ENCODE measurements at places on chromosomes 16 and 17. TPM values are rescaled to one million over a fixed set of nuclear protein-coding genes. Genes with fewer than 3 reads are reported as not detected.

TRPV3 gene
- 1.2 TPM for total RNA-seq

MYH2 gene
- 42.5 TPM for total RNA-seq

CRYM gene
- total RNA-seq = 0.13 TPM

IRX5 gene
- total RNA-seq = 0.35 TPM

GRAPL gene
- 1.1 TPM for total RNA-seq

HSPB9 gene
- total RNA-seq = 0.13 TPM

CXCL16 gene
- total RNA-seq = 1.7 TPM

OR1A1 gene
- not detected for total RNA-seq

KCNH4 gene
- not detected for total RNA-seq

G6PC3 gene
- 16.1 TPM for total RNA-seq

CHD9 gene
- total RNA-seq = 94.8 TPM

VAT1L gene
- total RNA-seq = 1.9 TPM

DNA sequence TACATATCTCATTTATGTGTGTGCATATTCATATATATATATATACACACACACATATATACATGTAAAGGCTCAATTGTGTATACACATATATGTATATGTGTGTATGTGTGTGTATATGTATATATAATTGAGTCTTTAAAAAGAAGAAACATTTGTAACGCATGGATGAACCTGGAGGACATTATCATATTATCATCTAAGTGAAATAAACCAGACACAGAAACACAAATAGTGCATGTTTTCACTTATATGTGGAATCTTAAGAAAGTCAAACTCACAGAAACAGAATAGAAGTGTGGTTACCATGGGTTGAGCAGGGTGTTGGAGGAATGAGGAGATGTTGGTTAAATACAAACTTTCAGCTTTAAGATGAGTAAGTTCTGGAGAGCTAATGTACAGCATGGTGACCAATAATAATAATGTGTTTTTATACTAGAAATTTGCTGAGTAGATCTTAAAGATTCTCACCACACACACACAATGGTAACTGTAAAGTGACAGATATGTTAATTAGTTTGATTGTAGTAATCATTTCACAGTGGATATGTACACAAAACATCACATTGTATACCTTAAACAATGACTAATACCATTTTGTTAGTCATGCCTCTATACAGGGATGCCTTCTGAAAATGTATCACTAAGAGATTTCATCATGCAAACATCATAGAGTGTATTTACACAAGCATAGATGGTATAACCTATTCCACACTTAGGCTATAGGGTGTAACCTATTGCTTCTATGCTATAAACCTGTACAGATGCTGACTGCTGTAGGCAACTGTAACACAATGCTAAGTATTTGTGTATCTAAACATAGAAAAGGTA, 132.6 kb upstream of the CACNG5 start:
- no peak overlapping the region for H3K27ac ChIP-seq
- H3K4me3 ChIP-seq = no peak overlapping the region
- no peaks in the 10 kb centered on the region for H3K4me1 ChIP-seq
- peaks cover 2% of the 10 kb centered on the region for H3K27me3 ChIP-seq
- no peak for DNase-seq

GRCh38 chr16:64478252-64478906, 643.5 kb downstream of the CDH11 start:
- DNase-seq = peak; percentile 59
- H3K4me1 ChIP-seq = peaks cover 2% of the 10 kb centered on the region
- no peak overlapping the region for H3K27ac ChIP-seq
- no peak overlapping the region for H3K4me3 ChIP-seq

DNA sequence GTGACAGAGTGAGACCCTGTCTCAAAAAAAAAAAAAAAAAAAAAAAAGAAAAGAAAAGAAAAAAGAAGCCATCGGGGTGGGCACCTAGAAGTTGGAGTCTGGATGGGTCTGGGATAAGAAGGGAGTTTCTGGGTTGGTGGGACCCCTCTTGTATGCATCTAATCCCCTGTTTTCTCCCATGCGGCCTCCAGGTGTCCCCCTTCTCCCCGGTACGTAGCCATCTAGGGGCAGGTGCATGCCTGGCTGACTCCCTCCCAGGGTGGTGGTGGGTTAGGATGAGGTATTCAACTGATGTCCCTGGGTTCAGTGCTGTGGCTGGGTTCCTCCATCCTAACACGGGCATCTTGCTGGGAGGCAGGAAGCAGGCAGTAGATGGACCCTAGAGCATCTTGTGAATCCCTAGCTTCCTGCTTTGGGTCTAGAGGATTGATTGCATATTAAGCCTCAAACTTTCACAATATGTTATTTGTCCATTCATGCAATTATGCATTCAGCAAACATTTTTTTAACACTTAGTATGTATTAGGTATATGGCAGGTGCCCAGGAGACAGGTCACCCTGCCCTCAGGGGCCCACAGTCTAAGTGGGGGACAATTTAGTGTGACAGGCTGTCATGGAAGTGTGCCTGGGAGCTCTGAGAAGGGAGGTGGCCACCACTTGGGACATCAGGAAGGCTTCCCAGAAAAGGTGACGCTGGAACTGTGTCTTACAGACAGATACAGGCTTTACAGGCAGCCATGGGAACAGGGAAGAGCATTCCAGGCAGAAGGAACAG, 13.1 kb downstream of the FMNL1 start:
- no peak overlapping the region for H3K27ac ChIP-seq
- H3K4me3 ChIP-seq = no peak overlapping the region
- peaks cover 22% of the 10 kb centered on the region for H3K4me1 ChIP-seq
- no peaks in the 10 kb centered on the region for H3K36me3 ChIP-seq

GRCh38 chr16:73232555-73233328, 184.8 kb upstream of the ZFHX3 start:
- peaks cover 23% of the 10 kb centered on the region for H3K4me1 ChIP-seq
- H3K27me3 ChIP-seq = peaks cover 6% of the 10 kb centered on the region
- peak overlapping the region; percentile 9 for H3K4me3 ChIP-seq
- no peaks in the 10 kb centered on the region for H3K36me3 ChIP-seq
- peak; percentile 90 for DNase-seq

DNA sequence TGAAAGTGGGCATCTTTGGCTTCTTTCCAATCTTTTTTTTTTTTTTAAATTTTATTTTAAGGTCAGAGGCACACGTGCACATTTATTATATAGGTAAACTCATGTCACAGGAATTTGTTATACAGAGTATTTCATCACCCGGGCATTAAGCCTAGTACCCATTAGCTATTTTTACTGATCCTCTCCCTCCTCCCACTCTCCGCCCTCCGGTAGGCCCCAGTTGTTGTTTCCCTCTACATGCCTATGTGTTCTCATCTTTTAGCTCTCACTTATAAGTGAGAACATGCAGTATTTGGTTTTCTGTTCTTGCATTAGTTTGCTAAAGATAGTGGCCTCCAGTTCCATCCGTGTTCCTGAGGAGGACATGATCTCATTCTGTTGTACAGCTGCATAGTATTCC, 108.5 kb downstream of the CYB561 start:
- H3K4me3 ChIP-seq = no peak overlapping the region
- H3K27ac ChIP-seq = no peak overlapping the region
- H3K4me1 ChIP-seq = no peaks in the 10 kb centered on the region
- H3K27me3 ChIP-seq = no peaks in the 10 kb centered on the region
- no peak for DNase-seq

GRCh38 chr16:50315346-50315997, 49.1 kb downstream of the ADCY7 start:
- no peak for DNase-seq
- H3K4me1 ChIP-seq = no peaks in the 10 kb centered on the region
- no peak overlapping the region for H3K27ac ChIP-seq
- no peaks in the 10 kb centered on the region for H3K27me3 ChIP-seq

DNA sequence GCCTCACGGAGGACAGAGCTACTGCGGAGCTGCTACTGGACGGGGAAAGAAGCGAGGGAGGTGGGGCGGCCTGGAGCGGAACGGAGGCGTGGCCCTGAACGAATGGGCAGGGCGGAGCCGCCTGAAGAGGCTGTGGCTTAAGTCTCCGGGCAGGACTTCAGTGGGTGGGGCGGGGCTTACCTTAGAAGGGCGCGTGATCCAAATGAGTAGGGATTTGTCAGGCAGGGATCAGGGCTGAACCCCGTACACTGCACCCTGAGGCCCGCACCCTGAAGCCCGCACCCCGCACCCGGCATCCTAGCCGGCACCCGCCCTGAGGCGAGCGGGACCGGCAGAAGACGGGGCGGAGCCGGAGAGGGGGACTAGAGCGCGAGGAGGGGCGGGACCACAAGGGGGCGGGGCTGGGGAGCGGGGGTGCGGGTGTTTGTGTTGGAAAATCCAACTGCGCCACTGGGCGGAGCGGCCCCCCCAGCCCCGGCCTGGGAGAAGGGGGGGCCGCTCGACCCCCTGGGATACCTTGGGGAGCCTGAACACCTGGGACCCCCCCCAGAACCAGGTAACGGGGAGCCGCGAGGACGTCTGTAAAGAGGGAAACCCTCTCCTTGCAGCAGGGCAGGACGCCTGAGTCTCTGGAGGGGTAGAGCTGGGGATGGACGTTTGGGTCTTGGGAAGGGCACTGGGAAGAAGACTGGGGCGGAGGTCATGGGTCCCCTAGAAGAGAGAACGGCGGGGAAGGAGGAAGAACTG, at the start of gene KDM6B:
TSS of gene KDM6B (plus strand) at position 423 of the 747 bp plus-strand sequence. CDS start 11,338 bp downstream, outside the sequence.
- peaks cover 53% of the 10 kb centered on the region for H3K4me1 ChIP-seq
- H3K27ac ChIP-seq = peak within 1 kb of the TSS; percentile 99
- no peaks in the 10 kb centered on the region for H3K36me3 ChIP-seq
- peak within 1 kb of the TSS; percentile 83 for H3K4me3 ChIP-seq
- peaks cover 6% of the 10 kb centered on the region for H3K27me3 ChIP-seq

- H3K27me3 ChIP-seq = no peaks in the 10 kb centered on the region
- H3K36me3 ChIP-seq = no peaks in the 10 kb centered on the region
- DNase-seq = peak; percentile 18
- no peak overlapping the region for H3K4me3 ChIP-seq
- no peak overlapping the region for H3K27ac ChIP-seq
- no peaks in the 10 kb centered on the region for H3K4me1 ChIP-seq
Measured at GRCh38 chr17:61007980-61008379, 330.3 kb downstream of the BCAS3 start.

DNA sequence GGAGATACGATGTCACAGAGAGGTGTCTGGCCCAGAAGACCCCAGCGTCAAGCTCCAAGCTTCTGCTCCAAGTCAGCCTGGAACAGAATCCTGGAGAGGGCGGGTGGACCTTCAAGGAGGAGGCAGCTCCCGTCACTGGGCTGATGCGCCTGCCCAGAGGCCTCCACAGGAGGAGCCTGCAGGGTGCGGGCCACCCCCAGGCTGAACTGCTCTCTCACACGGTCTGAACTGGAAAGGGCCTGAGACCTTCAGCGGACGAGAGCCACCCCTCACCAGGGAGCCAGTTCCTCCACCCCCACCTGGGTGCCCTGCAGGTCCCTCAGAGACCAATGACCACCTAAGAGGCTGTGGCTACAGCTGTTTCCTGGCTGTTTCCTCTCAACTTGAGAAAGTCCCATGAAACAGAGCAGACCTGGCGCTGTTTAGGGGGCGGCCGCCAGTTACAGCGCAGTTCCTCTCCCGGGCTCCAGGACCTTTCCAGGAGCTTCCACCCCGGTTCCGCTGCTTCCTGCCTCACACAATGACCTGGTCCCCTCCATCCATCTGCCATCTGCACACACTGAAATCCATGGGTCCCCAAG, 36.0 kb upstream of the KLHDC4 start:
- H3K27me3 ChIP-seq = peaks cover 3% of the 10 kb centered on the region
- no peak for DNase-seq
- H3K27ac ChIP-seq = no peak overlapping the region
- H3K36me3 ChIP-seq = no peaks in the 10 kb centered on the region
- no peak overlapping the region for H3K4me3 ChIP-seq

- H3K27me3 ChIP-seq = peaks cover 18% of the 10 kb centered on the region
- no peak overlapping the region for H3K4me3 ChIP-seq
- no peaks in the 10 kb centered on the region for H3K4me1 ChIP-seq
Measured at GRCh38 chr16:86844695-86845094, 266.3 kb downstream of the FOXL1 start.

DNA sequence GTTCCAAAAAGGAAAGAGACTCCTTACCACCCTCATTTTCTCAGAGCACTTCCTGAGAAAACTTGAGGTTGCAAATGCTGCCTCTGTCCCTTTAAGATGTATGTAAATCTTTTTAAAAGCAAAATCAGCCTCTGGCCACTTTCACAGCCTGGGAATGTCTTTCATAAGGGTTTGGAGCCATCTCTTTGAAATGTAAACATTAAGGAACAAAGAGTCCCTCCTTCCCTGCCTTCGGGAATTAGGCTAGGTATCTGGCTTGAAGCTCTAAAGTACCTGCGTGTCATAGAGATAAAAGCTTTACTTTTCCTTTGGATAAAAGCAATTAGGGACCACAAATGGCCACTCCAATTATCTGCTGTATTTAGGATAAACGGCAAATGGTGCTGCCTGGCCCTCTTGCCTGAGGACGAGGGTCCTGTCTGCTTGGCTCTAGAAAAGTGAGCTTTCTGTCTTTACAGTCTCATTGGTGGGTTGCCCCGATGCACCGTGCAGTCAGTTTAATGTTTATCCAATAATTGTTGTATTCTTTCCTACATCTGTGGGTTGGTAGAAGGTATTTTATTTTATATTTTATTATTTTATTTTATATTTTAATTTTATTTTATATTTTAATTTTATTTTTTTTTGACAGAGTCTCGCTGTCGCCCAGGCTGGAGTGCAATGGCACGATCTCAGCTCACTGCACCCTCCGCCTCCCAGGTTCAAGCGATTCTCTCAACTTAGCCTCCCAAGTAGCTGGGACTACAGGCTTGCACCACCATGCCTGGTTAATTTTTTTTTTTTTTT, 23.9 kb downstream of the NLRC3 start:
- H3K27me3 ChIP-seq = no peaks in the 10 kb centered on the region
- H3K36me3 ChIP-seq = no peaks in the 10 kb centered on the region
- H3K4me3 ChIP-seq = no peak overlapping the region
- no peak overlapping the region for H3K27ac ChIP-seq

DNA sequence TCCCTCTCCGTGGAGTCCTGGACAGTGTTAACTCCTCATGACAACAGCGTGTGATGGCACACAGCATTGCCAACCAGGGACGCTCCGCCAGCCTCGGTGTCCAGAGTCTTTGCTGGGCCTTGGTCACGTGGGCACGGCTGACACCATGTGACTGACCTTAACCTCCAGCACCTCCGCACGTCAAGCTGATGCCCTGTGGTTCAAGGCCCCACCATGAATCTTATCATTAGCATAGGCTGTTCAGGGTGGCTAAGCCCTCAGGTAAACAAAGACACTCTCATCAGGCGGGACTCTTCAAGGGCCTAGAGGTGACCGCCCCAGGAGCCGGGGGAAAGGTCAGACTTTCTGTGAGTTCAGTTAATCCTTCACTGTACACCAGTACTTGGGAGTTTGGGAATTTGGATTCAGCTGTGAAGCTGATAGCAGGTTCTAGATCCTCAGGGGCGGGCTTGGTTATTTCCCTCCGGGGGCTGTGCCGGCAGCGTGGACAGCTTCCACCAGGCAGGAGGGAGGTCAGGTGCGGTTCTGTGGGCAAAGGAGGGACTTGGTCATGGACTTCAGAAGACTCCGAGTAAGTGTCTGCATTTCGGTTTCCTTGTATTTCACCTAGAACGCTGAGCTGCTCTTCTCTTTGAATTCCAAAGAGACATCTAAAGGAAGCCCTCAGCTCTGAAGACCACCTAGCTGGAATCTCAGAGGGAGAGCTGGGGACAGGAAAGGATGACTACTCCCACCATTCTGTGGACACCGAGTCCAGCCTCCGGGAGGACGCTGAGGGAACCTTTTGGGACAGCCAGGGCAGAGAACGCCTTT, 195.5 kb upstream of the CIBAR2 start:
- no peaks in the 10 kb centered on the region for H3K27me3 ChIP-seq
- H3K36me3 ChIP-seq = no peaks in the 10 kb centered on the region
- no peak overlapping the region for H3K4me3 ChIP-seq

GRCh38 chr16:10558746-10559641, 21.4 kb downstream of the EMP2 start:
- H3K27ac ChIP-seq = peak overlapping the region; percentile 91
- H3K36me3 ChIP-seq = peaks cover 8% of the 10 kb centered on the region
- peak; percentile 82 for DNase-seq
- H3K27me3 ChIP-seq = no peaks in the 10 kb centered on the region
- H3K4me1 ChIP-seq = peaks cover 39% of the 10 kb centered on the region
